ENCODE measurements at places on chromosomes 6 and 20.
A peak's percentile ranks its signal among the peaks of the same experiment; 100 is the strongest.

DNA sequence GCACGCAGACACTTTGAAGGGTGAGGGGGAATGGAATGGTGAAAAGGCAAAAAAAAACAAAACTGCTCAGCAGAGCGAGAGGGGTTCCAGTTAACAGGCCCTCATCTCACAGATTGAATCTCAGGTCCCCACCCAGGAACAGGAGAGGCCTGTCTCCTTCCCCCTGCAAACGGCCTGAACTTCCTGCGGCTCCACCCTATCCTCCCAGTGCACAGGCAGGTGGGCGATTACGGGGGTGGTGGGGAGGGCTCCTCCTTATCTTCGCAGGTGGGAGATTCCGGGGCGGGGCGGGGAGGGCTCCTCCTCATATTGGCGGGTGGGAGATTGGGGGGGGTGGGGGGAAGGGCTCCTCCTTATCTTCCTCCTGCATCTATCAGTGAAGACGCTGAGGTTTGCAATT is 129.0 kb downstream of the SOX4 start:
- DNase-seq: no peak

DNA sequence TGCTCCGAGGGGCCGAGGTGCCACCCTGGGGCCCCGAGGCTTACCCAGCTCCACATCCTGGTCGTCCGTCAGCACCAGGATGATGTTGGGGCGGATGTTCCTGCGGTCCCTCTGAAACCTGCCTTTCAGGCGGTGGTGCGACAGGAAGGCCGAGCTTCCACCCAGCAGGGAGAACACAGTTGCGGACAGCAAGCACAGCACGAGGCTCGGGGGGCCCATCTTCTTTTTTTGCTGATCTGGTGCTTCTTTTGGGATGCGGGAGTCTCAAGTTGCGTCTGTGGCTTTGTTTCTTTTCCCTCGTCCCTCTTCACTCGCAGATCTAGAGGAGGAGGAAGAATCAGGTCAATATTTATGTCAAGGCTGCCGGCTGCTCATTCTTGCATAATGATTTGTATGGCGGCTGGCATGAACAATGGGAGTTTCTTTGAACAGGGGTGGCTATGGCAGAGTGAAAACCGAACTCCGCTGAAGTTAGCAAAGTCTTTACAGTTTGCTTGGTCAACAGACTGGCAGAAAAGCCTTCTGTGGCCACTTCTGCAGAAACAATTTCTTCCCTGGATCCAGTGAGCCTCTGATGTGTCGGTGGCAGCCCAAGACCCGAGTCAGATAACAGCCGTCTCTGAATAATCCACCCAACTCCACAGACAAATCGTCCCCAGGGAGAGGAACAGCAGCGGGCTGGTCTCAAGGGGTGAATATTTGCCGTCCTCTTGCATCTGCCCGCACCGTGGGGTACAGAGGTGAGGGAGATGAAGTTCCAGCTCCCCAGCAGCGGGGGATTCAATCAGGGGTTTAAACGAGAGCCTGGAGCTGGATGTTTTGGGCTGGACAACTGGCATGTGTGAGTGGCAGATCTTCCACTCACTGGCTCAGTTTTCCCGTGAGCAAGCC is 27.9 kb downstream of the SULF2 start:
- no peak for DNase-seq

DNA sequence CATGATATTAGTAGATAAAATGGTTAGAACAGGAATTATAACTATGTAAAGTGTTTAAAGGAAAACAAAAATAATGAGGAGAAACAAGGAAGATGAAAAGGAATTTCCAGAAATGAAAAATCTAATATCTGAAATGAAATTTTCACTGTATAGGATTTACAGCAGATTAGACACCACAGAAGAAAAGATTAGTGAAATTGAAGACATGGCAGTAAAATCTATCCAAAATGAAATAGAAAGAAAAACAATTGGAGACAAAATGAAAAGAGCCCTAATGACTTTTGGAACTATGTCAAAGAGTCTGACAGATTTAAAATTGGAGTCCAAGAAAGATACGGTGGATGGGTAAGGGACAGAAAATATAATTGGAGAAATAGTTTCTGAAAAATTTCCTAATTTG is 174.2 kb downstream of the AKAP7 start:
- DNase-seq: no peak

- DNase-seq: no peak
Measured at GRCh38 chr6:25179051-25179778, 100.0 kb upstream of the CARMIL1 start.

- peak; percentile 68 for DNase-seq
Measured at GRCh38 chr6:169665289-169665688, 36.5 kb downstream of the WDR27 start.

GRCh38 chr6:78917788-78918187 is 50.4 kb downstream of the IRAK1BP1 start:
- DNase-seq: no peak

DNA sequence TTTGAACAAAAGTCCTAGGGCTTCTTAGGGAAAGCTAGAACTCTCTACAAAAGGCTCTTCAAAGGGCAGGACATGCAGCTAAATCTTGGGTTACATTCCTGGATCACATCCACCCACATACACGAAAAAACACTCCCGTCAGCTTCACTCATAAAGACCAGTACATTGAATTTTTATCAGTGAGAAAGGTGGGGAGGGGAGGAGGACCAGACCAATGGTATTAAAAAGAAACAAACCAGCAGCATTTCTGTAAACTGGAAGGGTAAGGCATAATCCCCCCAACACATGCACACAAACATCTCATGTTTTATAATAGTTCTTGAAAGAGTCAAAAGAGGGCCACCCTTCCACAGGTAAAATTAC is 31.6 kb downstream of the MYLK4 start:
- DNase-seq: no peak

DNA sequence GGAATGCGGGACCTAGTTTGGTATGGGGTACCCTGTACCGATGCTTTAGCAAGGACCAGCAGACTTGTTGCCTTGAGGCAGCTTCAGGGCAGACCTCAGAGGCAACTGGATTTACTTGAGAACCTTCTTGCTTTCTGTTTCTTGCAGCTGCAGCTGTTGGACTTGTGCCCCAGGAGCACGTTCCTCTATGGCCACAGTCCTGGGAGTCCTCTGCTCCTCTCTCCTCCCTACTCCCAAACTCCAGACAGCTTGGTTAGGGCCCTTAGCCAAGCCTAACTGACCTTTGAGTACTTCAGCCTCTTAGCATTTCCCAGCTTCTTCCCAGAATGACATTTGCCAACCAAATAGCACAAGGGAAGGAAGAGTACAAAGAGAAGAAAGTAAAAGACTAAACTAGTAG is 34.7 kb downstream of the GHRH start:
- DNase-seq: no peak

DNA sequence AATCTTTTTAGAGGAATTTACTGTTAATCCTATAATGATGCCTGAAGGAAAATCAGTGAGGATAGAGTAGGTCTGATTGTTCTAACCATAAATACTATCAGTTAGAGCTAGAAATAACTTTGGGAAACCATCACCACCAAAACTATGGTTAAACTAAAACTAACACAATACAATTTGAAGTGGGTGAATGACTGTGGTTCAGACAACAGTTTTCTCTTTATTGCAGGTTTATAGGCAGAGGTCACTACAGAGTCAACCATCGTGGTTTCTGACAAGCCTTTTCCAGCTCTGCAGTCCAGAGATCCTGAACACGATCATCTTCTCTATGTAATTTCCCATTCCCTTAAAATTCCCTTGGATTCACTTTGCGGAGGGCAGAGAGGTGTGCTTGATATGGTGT is 134.3 kb downstream of the IBTK start:
- no peak for DNase-seq

GRCh38 chr20:44219170-44219730 is 8.7 kb upstream of the OSER1 start:
- DNase-seq: no peak

DNA sequence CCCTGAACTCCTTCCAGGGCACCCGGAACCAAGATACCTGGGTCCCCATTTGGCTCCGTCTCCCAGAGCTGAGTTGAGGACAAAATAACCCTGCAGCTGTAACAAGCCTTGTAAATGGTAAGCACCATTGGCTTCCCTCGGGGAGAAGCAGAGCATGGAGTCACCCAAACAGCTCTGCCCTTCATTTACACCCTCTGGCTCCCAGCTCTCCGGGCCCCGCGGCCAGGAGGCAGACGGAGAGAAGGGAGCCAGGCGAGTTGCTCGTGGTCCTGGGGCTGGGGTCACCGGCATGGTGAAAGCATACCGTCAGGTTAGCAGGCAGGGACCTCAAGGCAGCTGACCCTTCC is 2.1 kb downstream of the TFEB start:
- no peak for DNase-seq
